SK-N-MC (cell line): ENCODE measurements at places on chromosomes 12 and 14.

GRCh38 chr12:119249383-119250155, 70.8 kb downstream of the HSPB8 start:
- DNase-seq: no peak

- DNase-seq: no peak
Measured at GRCh38 chr12:53500142-53500775, 824 bp upstream of the TARBP2 start.

GRCh38 chr12:115303723-115304309, 619.8 kb upstream of the TBX3 start:
- DNase-seq: no peak

DNA sequence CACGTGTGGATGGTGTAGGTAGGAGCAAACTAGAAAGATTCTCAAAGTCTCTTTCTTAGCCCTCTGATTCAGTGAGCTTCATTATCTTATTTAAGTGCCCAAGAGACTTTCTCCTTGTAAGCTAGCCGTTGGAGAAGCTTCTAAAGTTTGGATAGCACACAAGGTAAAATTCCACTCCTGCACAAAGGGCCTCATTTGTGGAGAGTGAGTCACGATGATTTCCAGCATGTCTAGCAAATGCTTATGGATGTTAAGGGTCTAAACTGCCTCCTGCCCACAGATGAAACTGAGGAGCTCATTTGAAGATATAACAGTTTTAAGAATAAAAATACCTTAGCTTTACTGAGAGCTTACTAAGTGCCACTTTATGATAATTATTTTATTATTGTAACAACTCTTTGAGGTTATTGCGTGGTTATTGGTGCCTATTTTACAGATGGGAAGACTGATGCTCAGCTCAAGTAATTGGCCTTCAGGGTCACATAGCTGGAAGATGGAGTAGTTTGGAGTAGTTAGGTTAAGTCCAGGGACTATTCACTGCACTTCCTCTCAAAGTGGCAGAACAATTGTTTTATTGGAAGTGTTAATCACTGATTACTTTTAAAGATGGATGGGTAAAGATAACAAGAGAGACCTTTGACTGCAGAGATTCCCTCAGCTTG, 78.7 kb upstream of the HIF1A start:
- no peak for DNase-seq

GRCh38 chr12:32397696-32398095, 1.7 kb upstream of the FGD4 start:
- no peak for DNase-seq

DNA sequence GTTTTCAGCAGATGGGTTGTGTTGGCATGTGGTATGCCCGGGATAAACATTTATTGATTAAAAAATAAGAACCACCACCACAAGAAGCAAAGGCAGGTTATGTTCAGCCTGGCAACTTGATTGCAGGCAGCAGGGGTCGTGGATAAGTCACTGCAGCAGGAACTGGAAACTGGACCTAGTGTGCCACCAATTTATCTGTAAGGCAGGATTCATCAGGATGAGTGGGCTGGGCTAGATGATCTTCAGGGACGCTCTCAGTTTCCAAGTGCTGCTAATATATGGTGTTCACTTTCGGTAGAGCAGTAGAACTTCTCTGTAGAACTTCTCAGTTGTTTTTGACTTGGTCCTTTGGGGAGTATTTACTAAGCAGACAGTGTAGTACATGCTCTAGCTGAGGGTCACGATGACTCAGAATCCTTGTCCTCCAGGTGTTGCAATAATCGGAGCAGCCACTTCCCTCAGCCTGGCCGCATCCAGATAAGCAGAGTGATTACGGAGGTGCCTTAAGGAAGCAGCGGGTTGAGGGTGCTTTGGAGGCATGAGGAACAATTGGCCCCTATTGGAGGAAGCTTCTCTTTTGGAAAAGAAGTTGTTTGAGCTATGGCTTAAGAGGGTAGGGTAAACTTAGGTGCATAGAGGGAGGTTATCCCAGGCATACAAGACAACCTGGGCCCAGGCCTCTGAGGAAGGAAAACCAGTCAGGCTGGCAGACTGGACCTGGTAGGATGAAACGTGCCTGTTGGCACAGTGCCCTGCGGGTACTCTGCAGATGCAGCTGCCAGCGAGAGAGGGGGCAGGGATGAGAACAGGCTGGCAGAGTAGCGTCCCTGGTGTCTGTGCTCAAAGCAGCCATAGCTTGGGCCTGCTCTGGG, 104.0 kb downstream of the GPR135 start:
- DNase-seq: no peak

DNA sequence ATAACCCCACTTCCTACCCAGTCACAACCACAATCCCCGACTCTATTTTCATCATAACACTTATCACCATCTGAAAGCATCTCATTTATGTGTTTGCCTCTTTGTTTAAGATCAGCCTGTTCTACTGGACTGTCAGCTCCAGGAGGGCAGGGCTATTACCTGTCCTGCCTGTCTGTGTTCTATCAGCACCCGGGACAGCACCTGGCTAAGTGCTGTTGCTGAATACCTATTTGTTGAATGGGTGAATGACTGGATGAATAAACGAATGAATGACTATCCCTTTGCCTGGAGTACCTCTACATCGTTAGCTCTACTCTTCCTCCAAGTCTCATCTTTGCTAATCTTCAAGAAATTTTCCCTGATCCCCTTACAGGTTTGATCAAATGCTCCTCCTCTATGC, 69.0 kb downstream of the WSCD2 start:
- no peak for DNase-seq

DNA sequence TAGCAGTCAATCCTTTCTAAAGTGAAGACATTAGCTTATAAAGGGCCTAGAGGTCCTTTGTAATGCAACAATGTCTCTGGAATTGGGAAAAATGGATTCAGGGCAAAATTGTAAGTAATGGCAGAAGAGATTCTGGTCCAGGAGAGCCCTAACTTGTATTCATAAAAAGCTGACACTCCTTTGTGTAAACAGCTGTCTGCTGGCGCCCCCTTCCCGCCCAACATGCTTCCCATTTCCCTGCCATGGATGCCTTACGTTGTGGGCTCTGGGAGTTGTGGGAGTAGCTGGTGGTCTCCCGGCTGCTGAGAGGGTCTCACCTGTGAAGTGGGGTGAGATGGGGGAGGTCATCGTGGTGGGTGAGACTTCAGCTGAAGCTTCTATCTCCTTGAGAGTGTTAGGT, 2.3 kb downstream of the ACRBP start:
- no peak for DNase-seq

DNA sequence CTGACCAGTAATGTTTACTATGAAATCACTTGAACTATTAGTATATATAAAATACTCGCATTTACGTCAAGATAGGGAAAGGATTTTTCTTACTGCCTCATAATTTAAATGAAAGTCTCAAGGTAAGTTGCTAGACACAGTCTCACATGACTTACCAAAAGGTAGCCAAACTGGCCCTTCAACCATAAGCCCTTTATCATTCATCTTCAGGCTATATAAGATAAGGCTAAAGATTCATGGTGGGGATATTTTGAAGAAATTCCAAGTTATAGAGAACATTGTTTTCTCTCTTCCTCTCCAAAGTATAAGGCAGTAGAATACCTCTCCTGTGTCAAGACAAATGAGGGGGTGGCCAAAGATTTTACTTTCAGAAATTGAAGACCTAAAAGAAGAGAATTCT, 23.4 kb downstream of the KIF21A start:
- no peak for DNase-seq
